ENCODE measurements at places on chromosomes 12 and 14.

DNA sequence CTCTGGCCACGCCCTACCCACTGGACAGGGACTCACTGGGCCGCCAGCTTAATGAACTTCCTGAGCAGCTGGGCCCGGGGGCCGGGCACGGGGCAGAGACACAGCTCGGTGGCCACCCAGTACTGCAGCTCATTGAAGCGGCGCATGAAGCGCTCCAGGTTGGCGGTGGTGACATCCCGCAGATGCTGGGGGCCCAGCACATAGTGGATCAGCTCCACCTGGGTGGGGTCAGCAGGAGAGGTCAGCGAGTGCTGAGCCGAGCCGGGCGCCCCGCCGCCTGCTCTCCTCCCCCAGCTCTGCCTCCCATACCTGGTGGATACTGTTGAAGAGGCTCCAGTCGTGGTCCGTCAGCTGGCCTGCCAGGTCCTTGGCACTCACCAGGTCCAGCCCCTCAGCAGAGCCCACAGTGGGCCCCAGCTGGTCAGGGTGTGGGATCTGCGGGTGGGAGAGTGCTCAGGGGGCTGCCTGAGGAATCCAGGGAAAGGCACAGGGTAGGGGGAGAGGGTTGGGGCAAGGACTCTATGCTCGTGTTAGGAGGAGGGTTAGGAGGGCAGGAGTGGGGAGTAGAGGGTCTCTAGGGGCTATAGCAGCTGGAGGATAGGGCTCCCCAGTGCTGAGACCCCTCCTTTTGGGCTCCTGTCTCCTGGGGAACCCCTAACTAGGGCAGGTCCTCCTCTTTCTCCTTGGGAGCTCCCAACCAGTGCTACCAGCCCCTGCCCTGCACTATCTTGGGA lies 15.5 kb upstream of the ENDOU start:
- no peak for DNase-seq

DNA sequence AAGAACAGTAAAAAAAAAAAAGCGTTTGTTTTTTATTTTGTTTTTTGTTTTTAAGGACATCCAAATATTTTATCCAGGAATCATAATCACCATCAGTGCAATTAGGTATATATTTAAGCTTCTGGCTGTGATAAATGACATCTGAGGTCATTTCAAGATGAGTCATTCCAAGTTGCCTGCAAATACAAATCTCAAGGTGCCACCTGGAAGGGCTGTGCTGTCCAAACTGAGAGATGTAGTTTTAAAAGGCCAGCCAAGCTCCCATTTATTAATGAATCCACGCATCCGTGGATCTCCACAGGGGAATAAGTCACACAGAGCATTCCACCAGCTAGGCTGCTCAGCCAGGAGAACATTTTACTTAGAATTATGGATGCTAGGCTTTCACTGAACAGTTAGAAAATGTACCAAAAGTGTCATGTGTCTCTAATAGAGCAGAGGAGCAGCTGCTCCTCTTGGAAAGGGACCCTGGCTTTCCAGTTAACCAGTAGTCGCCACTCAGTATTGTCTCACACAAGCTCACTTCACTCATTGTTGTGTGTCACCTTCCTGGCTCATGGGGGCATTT lies 1151.4 kb upstream of the TMEM132C start:
- no peak for DNase-seq

DNA sequence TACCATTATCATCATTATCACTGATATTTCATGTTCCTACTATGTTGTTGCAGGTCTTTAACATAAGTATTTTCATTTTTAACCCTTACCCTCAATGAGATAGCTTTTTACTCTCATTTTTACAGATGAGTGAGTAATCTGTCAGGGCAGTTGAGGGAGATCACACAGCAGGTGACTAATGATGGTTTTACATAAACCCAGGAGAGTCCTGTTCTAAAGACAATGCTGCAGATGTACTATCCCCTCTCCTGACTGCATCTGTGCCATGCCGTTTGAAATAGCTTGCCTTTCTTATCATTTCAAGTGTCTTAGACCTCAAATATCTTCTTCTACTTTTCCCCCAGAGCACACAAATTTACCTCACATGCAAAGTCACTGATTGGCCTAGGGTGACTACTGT lies 1552.1 kb upstream of the SEL1L start:
- no peak for DNase-seq

DNA sequence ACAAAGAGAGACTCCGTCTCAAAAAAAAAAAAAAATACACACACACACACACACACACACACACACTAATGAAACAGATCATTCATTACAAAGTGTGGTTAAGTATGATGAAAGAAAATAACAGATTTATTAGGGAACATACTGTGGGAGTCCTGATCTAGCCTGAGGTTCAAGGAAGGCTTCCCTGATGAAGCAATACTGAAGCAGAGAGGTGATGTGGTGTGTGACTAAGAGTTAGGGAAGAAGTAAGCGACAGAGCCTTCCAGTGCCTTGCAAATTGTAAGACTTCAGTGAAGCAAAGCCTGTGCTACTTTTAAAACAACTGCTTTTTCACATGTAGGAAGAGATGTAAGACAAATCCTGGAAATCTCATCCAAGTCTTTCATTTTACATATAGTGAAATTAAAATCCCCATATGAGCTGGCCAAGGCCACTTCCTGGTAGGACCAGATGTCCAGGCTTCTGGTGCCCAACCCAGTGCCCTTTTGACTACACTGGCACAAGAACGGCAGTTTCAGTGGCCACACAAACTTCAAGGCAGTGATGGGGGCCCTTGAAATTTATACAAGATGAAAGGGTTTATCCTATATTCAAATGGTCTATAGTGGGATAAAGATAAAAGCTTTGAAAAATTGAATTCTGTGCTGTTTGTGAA lies 86.2 kb downstream of the STON2 start:
- DNase-seq = no peak

GRCh38 chr12:52630599-52631200 lies 12.3 kb upstream of the KRT73 start:
- DNase-seq = no peak

DNA sequence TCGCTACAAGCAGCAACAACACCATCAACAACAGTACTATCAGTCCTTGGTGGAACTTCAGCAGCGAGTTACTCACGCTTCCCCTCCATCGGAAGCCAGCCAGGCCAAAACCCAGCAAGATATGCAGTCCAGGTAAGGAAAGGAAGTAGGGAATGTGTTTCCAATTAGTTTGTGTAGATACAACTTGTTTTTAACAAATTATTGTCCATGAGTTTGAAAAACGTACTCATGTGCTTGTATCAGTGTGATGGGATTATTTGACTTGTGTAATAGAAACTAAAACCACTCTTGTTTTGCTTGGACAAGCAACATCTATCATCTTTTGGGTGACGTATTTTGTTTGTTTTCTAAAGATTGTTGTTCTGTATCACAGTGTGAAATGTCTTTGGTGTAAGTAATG lies 137.9 kb downstream of the NAV3 start:
- DNase-seq = no peak

DNA sequence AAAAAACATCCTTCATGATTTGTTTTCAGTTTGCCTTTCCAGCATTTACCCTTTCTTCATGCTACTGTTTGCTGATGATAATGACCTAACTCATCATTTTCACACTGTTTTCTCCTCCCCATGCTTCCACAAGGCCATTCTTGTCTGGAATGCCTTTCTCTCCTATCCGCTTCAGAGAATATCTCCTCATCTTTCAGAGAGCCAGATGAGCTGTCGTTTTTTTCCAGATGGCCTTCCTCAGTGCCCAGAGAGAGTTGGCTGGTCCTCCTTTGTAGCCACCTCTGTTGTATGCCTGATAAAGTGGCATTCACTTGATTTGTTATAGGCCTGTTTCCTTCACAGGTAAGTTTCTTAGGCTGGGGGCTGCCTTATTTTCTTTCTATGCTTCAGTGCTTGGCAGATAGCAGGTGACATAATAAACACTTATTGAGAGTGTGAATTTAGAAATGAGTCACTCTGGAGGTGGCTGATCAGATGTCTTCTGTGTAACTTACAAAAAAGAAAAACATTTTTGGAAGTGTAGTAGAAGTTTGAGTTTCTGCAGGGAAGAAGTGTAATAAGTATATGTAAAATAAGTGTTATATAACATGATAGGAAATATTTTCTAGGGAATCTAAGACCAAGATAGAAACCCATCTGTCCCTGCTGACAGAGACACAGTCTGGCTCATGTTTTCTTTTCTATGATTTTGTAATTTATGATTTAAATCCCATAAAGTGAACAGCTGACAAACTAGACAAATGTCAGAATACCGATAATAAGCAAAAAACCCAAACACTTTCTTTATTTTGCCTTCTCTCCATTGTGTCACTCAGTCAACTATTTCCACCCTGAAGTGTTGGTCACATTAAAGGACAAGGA lies 174.5 kb downstream of the DACT1 start:
- DNase-seq = peak; percentile 20

- DNase-seq = no peak
Observed at GRCh38 chr14:26855077-26855753, 257.4 kb upstream of the NOVA1 start.

DNA sequence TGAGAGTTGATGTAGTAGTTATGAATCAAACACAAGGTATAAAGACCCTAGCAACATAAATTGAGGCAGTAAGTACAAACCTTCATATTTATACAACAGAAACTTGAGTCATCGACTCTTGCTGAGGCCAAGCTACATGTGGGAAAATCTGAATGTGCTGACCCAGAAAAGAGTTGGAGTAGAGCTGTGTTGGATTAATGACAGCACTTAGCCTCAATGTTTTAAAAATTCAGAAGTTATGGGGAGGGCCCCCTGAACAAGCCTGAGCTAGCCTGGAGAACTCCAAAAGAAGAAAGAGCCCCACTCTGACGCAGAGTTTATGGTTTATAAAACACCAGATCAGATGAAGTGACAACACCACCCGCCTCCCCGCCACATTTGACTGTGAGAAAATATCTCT lies 100.0 kb downstream of the DUSP6 start:
- DNase-seq = no peak

GRCh38 chr14:81233615-81234014 lies 12.9 kb upstream of the GTF2A1 start:
- no peak for DNase-seq

- DNase-seq = no peak
Observed at GRCh38 chr14:94099006-94099405, 11.5 kb upstream of the IFI27 start.

- no peak for DNase-seq
Observed at GRCh38 chr14:54647378-54647777, 80.5 kb downstream of the SAMD4A start.

GRCh38 chr12:78146365-78146772 lies 315.7 kb downstream of the NAV3 start:
- peak; percentile 48 for DNase-seq

DNA sequence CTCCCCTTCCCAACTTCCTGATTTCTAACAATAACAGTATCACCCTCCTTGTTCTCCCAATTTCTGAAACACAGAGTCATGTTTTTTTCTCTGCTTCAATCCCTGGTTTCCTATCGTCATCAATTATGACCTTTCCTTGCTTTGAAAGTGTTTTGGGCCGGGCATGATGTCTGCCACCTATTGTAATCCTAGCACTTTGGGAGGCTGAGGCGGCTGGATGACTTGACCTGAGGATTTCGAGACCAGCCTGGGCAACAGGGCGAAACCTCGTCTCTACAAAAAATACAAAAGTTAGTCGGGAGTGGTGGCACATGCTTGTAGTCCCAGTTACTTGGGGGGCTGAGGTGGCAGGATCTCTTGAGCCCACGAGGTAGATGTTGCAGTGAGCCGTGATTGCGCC lies 12.6 kb upstream of the GPR162 start:
- no peak for DNase-seq

GRCh38 chr12:108854451-108855283 lies 2.7 kb downstream of the SSH1 start:
- DNase-seq = no peak

DNA sequence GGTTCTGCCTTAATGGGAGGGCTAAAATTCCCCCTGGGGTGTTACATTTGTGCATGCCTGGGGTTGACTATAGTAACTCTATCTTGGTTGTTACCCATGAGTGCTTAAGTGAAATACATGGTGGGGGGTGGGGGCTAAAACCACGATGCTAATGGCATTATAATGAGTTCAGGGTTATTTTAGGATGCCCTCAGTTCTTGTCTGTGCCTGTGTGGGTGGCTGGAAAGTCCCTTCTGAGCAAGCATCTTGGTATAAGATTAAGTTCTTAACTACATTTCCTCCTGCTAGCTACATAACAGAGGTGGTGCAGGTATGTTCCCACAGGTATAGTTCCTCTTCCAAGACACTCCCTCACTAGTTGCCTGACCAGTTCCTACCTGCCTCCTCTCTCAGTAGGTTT lies 822.3 kb downstream of the LRFN5 start:
- DNase-seq = no peak

- no peak for DNase-seq
Observed at GRCh38 chr14:66724996-66725395, 217.0 kb downstream of the GPHN start.

DNA sequence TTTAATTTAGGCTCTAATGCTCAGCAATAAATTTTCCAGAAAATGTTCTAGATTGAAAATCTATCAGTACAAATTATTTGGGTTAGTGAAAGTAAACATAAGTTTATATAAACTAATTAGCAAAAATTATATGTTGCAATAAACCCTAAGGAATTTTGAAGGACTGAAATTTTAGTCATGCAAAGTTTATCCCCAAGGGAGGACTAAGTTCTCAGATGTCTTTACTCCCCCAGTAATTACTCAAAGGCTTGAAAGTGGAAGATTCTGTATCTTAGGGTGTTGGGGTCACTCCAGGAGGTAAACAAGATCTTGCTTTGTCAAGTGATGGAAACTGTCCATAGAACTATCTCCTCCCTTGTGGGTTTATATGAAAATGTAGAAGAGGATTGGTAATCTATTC lies 183.7 kb downstream of the AKAP6 start:
- no peak for DNase-seq

DNA sequence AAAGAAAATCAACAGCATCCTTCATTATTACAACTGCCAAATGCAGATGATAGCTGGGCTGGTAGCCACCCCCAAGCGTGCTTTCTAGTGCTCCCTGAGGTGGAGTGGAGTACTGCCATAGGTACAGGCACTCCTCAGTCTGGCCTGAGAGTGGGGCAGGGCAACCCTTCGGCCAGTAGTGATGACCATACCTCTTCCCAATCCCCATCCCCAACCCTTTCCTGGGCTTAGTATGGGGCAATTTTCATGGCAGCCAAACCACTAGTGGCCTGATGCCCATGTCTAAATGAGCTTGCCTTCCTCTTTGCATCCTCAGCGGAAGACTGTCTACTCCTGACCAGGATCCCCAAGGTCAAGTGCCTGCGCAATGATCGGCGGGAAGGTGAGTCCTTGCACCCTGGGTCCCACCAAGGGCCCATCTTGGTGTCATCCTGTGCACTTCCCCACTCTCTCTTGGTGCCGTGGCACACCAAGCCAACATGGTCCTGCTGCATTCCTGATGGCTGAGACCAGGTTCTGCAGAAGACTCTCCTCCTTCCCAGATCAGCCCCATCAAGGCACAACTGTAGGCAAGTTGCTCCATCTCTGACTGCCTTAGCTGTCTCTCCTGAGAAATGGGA lies 65.8 kb downstream of the GALNT16 start:
- no peak for DNase-seq

DNA sequence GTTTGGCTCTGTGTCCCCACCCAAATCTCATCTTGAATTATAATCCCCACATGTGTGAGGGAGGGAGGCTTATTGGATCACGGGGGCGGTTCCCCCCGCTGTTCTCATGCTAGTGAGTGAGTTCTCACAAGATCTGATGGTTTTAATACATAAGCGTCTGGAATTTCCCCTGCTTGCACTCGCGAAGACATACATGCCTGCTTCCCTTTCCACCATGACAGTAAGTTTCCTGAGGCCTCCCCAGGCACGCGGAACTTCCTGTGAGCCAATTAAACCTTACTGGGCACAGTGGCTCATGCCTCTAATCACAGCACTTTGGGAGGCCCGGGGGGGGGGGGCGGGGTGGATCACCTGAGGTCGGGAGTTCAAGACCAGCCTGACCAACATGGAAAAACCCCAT lies 60.8 kb downstream of the R3HDM2 start:
- DNase-seq = no peak

GRCh38 chr12:68893741-68894140 lies 39.2 kb downstream of the CPM start:
- DNase-seq = no peak

Data from NCI-H446 treated with DMSO at 0.1 percent for 48 hours (cell line).